ENCODE measurements at places on chromosomes 2 and 18.

GRCh38 chr2:25624635-25625034, 48.7 kb downstream of the DTNB start:
- no peak for DNase-seq

- DNase-seq, result peak; percentile 96
Measured at GRCh38 chr2:677056-677958, at the start of gene TMEM18. TSS of gene TMEM18 (minus strand) at chr2:677406. CDS start at chr2:677345, 61 bp downstream.

DNA sequence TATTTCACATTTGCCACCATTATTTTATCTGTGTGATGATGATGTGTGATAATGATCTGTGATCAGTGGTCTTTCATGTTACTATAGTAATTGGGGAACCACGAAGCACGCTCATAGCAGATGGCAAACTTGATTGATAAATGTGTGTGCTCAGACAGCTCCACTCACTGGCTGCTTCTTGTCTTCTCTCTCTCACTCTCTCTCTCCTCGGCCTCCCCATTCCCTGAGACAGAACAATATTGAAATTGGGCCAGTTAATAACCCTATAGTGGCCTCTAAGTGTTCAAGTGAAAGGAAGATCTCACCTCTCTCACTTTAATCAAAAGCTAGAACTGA, 60.7 kb upstream of the RAPGEF4 start:
- no peak for DNase-seq

GRCh38 chr18:74234326-74235171, 57.2 kb downstream of the CYB5A start:
- DNase-seq, result no peak

GRCh38 chr2:196376984-196377877, 205.9 kb upstream of the STK17B start:
- DNase-seq, result no peak

DNA sequence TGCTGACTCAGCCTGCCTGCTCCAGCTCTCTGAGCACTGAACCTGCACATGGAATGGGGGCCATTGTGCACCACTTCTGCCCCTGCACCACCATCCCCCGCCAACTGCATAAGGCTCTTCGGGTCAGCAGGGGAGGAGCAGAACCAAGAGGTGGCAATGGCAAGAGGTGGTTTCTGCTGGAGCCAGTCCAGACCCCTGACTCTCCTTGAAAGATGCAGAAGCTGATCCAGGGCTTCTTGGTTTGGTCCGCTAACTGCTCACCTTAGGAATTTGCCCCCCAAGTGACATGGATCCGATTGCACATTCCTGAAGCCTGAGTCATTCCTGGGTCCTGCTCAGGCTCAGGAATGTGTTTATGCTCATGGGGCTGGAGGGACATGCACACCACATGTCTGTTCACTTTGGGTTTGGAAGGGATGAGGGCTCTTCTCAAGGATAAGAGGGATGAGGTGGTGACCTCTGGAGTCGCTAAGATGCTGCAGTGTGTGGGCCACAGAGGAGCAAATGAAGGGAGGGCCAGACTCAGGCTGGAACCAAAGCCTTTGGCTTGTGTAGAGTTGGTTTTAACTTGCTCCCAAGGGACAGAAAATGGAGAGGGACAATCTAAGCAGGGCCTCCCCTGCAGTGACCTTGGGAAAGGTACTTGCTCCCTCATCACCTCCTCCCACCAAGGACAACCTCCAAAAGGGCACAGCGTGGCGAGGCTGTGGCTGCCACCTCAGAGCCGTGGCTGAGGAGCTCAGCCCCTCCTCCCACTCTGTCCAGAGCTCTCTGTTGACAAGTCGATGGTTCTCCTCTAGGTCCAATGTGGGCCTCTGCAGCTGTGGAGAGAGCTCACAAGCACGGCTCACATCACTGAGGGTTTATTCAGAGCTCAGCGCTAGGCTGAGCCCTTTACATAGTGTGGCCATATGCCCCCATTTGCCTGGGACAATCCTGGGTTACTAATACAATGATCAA, 66.2 kb downstream of the HS1BP3 start:
- peak; percentile 56 for DNase-seq

GRCh38 chr2:60071490-60071831, 482.0 kb downstream of the BCL11A start:
- no peak for DNase-seq
